ENCODE measurements at places on chromosomes 11 and 22.

GRCh38 chr22:50474710-50475651, at the start of gene SBF1:
Gene SBF1, minus strand, starts transcription at chr22:50475035. Its CDS starts 195 bp downstream, at chr22:50474840.
- DNase-seq: peak; percentile 97

DNA sequence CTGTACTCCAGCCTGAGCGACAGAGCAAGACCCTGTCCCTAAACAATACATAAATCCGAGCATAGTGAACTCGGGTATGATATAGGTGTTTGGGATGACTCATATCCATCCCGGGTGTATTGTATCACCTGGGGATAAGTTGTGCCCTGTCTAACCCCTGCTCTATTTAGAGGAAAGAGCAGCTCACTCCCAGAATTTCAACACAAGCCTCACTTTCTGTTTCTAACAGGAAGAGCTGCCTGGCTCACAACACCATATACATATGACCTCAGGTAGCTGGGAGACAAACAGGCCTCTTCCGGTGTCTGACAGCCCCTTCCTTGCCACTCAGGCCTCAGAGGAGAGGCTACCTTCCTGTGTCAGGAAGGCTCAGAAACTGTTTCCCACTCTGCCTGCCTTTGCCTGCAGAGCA, 9.9 kb upstream of the MICALL1 start:
- DNase-seq: no peak

- DNase-seq: no peak
Measured at GRCh38 chr22:37630839-37631435, 8.5 kb upstream of the SH3BP1 start.

GRCh38 chr11:83951521-83951920, 665.4 kb upstream of the CCDC90B start:
- no peak for DNase-seq
